ENCODE measurements at places on chromosomes 2 and 18. TPM values are rescaled to one million over a fixed set of nuclear protein-coding genes. Genes with fewer than 3 reads are reported as not detected.

Gene IL36RN
- not detected for polyA plus RNA-seq

Gene HNRNPLL
- polyA plus RNA-seq: 37.1 TPM

Gene CAPN13
- not detected for polyA plus RNA-seq

Gene ADAM17
- polyA plus RNA-seq: 12.4 TPM

Gene USP40
- 12.2 TPM for polyA plus RNA-seq

Gene TRIM43
- not detected for polyA plus RNA-seq

Gene FSHR
- not detected for polyA plus RNA-seq

Gene CCDC68
- polyA plus RNA-seq: not detected

Gene C18orf32
- 305 TPM for polyA plus RNA-seq
